NCI-H524 treated with DMSO at 0.1 percent for 48 hours (cell line): ENCODE measurements at places on chromosomes 3 and 15.

DNA sequence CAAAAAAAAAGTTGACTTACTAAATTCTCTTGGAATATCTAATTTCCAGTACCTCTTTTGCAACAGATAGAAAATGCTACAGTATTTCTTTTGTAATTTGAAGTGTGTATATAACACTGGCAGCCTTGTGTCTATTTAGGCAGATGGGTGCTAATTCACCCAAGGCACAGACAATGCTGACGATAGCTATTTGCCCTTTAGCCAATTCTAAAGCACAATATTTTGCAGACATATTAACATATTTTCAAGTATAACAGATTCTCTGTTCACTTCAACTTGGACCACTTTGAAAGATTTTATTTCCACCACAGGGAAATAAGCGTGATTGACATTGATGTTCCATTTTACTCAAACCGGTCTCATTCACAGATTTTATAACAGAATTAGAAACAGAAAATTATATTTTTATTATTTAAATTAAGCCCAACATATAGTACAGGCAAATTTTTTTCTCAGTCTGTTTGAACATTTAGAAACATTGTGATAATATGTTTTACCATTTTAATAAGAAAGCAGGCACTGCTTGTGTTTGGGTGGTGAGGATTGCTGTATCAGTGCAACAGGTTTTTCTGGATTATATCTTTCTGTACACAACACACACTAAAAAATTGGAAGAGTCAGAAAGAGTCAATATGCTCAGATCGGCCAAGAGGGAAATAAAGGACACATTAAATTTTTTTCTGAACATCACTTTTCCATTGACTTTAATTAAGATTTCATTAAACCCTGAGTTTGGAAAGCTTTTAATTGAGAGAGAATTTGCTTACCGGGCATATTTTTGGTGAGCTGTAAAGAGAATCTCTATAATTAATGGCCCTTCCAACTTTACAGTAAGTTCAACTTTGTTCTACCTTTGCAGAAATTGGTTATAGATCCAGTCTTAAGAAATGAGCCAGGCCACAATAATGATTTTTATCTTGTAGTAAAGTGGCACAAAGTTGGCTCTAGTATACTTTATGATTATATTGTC lies 327.3 kb upstream of the NR2F2 start:
- no peak for DNase-seq

DNA sequence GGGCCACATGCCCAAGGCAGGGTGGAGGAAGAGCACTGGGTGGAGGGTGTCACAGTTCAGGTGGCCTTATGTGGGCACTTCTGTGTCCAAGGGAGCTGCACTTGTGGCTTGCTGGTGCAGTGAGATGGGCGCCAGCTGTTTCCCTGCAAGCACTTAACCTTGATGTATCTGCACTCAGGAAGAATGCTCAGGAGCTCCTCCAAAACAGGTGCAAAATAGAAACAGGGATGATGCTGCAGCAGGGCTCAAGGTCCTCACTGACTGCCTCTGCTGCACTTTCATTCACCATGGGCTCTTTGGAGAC lies 151.3 kb downstream of the CADPS start:
- DNase-seq: no peak

DNA sequence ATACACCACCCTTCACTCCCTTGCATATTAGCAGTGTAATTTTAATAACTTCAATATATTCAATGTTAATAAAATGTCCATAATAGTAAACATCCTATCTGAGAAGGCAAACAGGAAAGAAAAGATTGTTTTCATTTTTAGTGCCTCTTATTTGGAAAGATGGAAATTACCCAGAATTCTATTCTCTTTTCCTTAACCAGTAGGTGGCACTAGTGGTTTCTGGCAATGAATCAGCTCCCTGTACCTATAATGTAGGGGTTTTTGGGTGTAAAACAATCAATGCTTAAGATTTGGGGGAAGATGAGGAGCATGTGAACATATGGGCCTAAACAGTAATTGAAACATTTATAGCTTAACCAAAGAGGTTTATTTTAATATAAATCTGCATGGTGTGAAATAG lies 5.7 kb upstream of the SEMA6D start:
- no peak for DNase-seq

DNA sequence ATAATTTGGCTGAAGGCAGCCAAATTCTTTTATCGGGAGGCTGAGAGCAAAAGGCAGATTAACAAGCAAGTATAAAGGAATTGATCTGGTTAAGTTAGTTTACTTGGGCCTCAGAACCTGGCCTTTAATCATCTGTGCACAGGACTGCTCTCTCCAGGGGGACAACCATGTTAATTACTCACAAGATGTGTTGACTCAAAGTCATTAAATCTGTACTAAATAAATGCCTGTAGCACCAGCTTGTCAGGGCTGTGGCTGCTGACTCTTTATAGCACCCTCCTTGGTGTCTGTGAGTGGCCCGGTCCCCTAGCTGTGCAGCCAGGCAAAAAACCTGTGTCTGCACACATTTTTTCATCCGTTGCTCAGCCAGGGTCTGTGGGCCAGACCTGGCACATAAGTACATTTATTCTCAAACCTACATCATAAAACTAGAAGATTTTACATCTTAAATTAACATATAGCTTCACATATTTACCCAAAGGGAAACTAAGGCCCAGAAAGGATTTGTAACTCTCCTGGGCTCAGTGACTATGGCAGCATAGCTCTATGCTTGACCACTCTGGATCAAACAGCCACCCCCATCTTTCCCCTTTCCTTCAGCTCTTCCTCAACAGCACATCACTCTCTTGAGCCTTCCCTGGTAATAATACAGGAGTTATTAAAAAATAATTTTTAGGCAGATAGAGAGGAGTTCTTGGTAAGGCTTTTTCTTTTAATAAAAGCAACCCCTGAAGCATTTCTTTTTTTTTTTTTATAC lies 51.4 kb downstream of the NCEH1 start:
- no peak for DNase-seq

- no peak for DNase-seq
Measured at GRCh38 chr3:71803248-71803647, 18.3 kb upstream of the PROK2 start.

GRCh38 chr15:56233549-56233948 lies 10.1 kb downstream of the RFX7 start:
- no peak for DNase-seq

DNA sequence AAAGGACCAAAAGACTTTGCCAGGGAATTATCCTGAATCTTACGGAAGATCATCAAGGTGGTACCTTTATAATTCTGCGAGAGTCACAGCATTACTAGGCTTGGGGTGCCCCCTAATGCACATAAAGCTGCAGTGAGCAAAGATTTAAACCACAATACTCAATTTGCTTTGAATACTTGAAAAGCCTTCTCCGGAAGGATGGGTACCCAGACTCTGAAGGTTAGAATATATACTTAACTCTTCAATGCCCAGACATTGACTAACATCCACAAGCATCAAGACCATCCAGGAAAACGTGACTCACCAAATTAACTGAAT lies 117.8 kb upstream of the KCNH8 start:
- DNase-seq: no peak

GRCh38 chr3:29606416-29606815 lies 325.5 kb downstream of the RBMS3 start:
- no peak for DNase-seq

- DNase-seq: no peak
Measured at GRCh38 chr15:38487378-38487777, 33.5 kb downstream of the FAM98B start.

- DNase-seq: no peak
Measured at GRCh38 chr15:46681901-46682300, 1035.4 kb upstream of the SEMA6D start.

- no peak for DNase-seq
Measured at GRCh38 chr3:170321321-170322034, 36.0 kb upstream of the SKIL start.

DNA sequence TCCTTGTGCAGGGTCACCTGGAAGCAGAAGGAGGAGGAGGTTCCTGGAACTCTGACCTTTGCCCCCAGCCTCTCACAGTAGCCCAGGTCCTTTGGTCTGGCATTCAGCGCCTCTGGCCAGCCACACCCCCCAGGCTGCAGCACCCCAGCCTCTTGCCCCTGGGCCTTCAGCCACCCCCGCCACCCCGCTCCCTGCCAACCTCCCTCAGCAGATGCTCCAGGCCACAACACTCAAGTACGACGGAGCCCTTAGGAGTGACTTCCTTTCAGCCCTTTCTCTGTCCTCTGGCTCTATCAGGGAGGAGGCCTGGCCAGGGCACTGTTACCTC lies 45.2 kb downstream of the GRIP2 start:
- DNase-seq: no peak

GRCh38 chr3:9810846-9811245 lies 784 bp downstream of the TTLL3 start:
- no peak for DNase-seq

- DNase-seq: no peak
Measured at GRCh38 chr3:129621626-129622225, 15.2 kb upstream of the PLXND1 start.

GRCh38 chr3:117036259-117036799 lies 326.8 kb downstream of the TUSC7 start:
- DNase-seq: no peak

- DNase-seq: no peak
Measured at GRCh38 chr3:155193868-155194267, 99.6 kb downstream of the STRIT1 start.

DNA sequence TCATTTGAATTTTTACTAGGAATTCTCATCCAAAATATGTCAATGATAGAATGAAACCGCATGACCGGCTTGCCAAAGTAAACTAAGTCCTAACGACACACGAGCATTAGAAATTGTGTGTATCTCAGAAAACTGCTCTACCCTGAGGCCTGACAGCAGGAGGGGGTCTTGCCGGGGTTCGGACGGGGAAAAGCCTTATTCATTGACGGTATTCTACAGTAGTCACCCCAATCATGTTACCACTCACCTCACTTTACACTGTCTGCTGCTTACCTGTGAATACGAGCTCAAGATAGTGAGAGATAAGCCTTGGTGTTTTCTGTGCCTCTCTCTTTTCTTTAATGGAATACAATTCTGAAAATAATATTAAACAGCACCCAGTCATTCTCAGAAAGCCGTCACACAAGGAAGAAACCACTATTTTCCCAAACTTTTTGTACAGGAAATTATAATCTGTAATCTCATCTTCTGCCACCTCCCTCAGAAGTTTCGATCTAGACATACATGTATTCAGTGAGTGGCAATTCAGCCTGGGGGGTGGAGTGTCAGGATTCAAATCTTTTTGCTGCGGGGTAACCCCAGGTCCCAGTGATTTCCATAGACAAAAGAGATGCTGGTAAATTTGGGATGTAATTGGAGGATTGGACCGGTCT lies 492 bp upstream of the FAM43A start:
- DNase-seq: no peak

- DNase-seq: no peak
Measured at GRCh38 chr3:8341821-8342247, 159.8 kb upstream of the LMCD1 start.

GRCh38 chr3:179560791-179561190 lies 1.9 kb upstream of the ACTL6A start:
- no peak for DNase-seq

DNA sequence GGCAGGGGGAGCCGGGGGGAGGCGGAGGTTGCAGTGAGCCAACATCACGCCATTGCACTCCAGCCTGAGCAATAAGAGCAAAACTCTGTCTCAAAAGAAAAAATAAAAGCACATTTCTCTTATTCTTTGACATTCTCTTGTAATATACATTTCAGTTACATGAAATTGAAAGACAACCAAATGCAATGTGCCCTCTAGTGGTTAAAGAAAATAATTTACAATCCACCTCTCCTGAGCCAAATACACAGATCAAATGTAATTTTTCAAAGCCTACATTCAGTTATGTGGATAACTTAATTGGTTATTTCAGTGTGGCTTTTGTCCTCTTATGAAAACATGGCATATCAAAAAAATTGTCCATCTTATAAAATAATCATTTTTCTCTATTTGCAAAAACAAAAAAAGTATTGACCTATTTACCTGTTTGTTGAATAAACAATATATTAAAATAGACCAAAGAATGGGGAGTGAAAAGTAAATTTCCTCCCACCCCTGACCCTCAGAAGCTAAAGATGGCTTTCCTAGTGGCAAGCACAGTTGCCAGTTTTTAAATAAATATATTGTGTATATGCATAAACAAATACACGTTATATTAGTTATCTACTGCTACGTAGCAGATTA lies 14.2 kb upstream of the U2SURP start:
- DNase-seq: no peak

GRCh38 chr15:97525809-97526208 lies 434.7 kb upstream of the ARRDC4 start:
- DNase-seq: no peak

- no peak for DNase-seq
Measured at GRCh38 chr3:45011756-45012508, 14.2 kb upstream of the CLEC3B start.

- no peak for DNase-seq
Measured at GRCh38 chr15:96692826-96693225, 362.3 kb downstream of the NR2F2 start.

DNA sequence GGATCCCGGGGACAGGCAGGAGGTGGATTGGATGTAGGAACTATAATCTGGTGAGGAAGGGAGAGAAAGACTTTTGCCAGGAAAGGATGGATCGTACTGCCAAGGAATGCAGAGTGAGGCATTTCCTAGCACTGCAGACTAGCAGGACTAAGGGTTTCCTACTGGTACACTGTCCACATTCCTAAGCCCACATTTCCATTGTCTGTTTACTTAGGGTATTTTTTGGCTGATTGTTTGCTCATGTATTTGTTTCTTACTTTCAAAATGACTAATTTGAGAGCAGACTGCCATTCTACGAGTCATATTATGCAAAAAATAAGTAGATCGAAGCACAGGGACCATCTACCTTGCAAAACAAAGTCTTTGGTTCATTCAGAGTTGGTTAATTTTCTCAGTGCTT lies 1029.5 kb upstream of the NR2F2 start:
- DNase-seq: no peak

DNA sequence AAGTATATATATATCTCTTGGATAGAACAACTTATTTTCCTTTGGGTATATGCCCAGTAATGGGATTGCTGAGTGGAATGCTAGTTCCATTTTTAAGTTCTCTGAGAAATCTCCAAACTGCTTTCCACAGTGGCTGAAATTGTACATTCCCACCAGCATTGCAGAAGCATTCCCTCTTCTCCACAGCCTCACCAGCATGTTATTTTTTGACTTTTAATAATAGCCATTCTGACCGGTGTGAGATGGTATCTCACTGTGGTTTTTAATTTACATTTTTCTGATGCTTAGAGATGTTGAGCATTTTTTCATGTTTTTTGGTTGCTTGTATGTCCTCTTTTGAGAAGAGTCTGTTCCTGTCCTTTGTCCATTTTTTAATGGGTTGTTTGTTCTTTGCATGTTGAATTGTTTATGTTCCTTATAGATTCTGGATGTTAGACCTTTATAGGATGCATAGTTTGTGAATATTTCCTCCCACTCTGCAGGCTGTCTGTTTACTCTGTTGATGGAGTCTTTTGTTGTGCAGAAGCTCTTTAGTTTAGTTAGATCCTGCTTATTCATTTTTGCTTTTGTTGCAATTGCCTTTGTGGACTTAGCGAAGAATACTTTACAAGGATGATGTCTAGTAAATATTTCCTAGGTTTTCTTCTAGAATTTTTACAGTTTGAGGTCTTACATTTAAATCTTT lies 82.7 kb upstream of the NR2F2 start:
- DNase-seq: no peak

- DNase-seq: no peak
Measured at GRCh38 chr15:68326711-68327354, 49.3 kb downstream of the FEM1B start.
